Lower leg skin (tissue), 4 donors: ENCODE measurements at places on chromosomes 2 and 18.

DNA sequence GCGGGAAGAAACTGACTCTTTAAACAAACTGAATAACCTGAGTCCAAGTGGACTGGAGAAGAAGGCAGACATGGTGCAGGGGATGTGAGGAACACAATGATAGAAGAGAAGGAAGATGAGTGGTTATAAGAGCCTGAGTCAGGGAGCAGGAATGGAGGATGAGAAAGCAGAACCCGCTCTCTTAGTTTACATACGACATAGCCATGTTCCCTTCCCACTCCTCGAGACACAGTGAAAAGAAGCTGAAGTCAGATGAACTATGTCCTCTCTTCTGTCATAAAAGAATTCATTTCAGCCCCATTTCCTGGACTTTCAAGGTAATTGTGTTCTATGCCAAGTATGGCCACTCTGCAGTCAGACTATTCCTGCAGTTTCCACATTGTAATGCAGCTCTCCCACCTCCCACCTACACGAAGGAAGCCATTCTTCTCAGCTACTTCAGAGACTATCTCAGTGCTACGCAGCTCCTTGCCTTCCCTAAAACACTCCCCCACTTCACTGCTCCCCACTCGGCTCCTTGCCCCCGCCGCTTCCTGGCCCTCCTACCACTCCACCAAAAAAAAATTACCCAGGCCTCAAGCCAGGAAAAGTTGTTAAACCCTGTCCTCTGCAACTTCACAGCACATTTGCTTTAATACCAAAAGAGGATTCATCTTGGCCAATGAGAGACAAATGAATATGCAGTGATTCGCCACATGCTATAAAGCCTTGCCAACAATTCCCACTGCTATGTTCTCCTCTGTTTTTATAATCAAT, 323.4 kb upstream of the EPHA4 start:
- no peak for DNase-seq

DNA sequence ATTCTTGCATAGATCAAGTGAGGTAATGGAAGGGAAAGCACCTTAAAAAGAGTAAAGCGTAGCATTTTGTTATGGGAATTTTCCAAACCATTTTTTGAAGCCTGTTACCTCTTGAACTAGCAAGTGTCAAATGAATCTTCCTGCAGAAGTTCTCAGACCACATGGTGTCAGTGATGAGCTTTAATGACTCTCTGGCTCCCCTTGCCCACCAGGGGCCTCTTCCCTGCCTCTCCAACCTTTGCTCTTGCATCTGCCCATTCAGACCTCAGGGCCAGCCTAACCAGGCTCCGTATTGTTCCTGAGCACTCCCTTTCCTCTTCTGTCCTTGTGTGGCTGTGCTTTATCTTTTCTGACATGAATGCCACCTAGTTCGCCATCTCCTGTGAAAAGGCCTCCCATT, 155.9 kb downstream of the DIS3L2 start:
- DNase-seq = no peak

DNA sequence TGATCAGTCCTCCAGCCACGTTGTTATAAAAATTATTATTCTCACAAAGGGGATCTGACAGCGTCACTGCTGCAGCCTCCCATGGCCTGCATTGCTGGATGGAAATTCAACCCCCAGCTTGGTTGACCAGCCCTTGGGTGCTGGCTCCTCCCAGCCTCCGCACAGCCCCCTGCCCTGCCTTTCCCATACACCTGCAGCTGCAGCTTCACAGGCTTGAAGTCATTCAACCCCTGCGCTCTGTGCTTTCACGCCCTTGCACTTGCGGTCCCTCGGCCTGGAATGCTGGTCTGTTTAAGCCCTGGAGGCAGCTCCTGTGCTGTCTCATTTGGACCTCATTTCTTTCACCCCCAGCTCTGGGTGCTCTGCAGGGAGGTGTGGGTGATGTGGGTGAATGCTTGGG, 860 bp upstream of the CD8A start:
- DNase-seq = no peak

- DNase-seq = no peak
These were observed 104.4 kb upstream of the SLC35G4 start for GRCh38 chr18:11504962-11505361.

GRCh38 chr2:129623783-129624182, 355.7 kb upstream of the RAB6C start:
- DNase-seq = no peak

DNA sequence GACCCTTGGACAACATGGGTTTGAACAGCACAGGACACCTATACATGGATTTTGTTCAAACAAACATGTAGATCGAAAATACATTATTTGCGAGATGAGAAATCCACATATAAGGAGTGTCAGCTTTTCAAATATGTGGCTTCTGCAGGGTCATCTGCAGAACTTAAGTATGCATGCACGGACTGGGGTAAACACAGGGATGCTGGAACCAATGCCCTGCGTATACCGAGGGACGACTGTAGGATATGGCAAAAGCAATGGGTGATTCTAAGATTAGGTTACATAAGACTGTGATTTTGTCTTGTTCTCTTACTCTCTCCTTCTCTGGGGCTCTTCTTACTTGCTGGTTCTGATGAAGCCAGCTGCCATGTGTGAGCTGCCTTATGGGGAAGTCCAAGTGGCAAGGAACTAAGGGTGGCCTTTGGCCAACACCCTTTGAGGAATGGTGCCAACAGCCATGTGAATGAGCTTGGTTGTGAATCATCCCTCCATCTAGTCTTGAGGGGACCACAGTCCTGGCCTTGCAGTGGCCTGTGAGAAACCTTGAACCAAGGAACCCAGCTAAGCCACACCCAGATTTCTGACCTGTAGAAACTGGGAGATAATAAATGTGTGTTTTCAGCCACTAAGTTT, 66.5 kb downstream of the EVA1A start:
- DNase-seq = no peak

GRCh38 chr2:209757163-209757562, 14.5 kb upstream of the UNC80 start:
- DNase-seq = no peak

- no peak for DNase-seq
These were observed 7.3 kb downstream of the RBMS1 start for GRCh38 chr2:160486341-160486740.

DNA sequence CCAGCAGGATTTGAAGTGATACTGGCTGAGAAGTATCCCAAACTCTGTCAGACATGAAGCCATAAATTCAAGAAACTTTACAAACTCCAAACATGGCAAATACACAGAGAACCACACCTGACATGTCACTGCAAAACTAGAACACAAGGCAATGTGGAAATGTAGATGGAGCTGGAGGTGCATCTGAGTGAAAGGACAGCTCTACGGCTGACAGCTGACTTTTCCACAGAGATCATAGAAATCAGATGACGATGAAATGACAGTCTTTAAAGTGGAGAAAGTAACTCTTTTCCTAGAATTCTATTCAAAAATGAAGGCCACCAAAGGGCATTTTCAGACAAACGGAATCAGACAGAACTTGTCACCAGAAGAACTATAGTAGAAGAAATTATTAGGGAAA, 97.5 kb downstream of the LDLRAD4 start:
- no peak for DNase-seq

DNA sequence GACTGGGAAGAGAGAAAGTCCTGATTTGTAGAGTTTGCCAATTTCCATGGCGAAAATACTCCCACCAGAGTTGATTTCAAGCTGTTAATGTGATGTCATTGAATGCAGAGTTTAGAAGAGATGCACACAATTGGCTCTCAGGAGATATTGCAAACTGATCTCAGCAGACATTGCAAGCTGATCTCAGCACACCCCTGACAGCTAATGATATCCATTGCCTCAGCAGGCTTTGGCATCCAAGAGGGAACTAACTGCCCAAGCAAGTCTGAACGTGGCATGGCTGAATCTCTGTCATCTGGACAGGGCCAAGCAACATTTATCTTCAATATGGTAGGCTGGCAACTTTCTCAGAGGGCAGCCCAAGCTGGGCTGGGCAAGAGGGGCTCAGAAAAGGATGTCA, 78.4 kb upstream of the CYP1B1 start:
- no peak for DNase-seq

GRCh38 chr2:35199298-35199697, 1156.3 kb upstream of the CRIM1 start:
- no peak for DNase-seq
